A549 treated with CORT108297 at 1 μM for 4 hours (cell line): ENCODE measurements at places on chromosomes 2 and 18. TPM values are rescaled to one million over a fixed set of nuclear protein-coding genes. Genes with fewer than 3 reads are reported as not detected.

Gene CNOT9
- 44.4 to 50.5 TPM (median 45.4 TPM) in 5 replicates for total RNA-seq

Gene NOL4
- not detected in 5 replicates for total RNA-seq

Gene KATNAL2
- total RNA-seq: 1.7 to 3.3 TPM (median 1.8 TPM) in 5 replicates

Gene RAB6C
- total RNA-seq: not detected in 5 replicates

Gene RESP18
- not detected in 5 replicates for total RNA-seq

Gene DNAJC5G
- not detected in 5 replicates for total RNA-seq

Gene SEPTIN10
- total RNA-seq: 37.6 to 62.6 TPM (median 50.2 TPM) in 5 replicates

Gene B4GALT6
- total RNA-seq: 5.6 to 7.9 TPM (median 6.8 TPM) in 5 replicates

Gene ZSWIM2
- not detected in 5 replicates for total RNA-seq

Gene GAL3ST2
- total RNA-seq: 0.13 to 0.35 TPM (median 0.32 TPM) in 5 replicates
